ENCODE measurements at places on chromosomes 5 and 9.

- no peak for DNase-seq
Measured at GRCh38 chr5:128253161-128253560, 169.6 kb downstream of the SLC12A2 start.

DNA sequence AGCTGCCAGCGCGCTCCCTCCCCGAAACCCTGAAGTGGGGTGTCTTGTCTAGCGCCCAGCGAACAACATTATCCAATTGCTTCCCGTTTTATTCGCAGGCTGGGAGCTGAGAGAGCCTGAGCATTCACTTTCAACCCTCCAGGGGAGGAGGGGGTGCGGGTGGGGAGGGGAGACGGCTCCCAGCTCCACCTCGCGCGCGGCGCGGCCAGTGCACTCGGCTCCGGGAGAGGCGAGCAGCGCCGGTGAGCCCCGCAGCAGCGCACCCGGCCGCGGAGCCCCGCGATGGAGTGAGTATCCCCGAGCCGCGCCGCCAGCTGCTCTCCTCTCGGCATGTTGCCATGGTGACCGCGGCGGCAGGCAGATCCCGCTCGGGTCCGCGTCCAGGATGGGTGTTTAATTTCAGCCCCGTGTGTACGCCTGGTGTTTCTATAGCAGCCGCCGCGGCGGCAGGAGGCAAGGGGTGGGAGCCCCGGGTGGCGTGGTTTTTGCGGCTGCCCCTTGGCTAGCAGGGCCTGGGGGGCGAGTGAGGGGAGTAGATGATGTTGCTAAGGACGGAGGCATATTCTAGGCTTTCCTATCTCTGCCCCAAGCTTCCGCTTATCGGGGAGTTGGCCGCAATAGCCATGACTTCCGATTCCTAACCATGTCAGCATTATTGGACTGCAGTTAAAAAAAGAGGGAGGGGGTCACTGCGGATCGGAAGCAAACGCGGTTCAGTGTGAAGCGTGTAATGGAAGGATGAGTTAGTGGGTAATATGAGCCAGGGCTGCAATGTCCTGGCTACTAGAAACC lies 139.2 kb upstream of the PALM2AKAP2 start:
- peak; percentile 80 for DNase-seq

DNA sequence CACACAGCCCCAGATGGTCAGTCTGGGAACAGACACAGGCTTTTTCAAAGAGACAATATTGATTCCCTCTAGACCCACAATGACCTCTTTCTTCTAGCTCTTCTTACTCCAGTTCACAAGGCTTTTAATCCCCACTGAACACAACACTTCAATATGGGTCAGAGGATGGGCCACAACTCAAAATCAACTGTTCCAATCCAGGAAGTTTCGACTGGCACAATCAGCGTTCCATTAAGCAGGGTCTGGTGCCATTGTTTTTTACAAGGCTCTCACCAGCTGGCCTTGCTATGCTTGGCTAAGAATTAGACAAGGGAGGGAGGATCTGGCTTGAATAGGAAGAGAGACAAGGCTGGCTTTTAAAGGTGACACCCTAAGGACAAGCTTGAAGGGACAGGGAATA lies 199.4 kb upstream of the SLC24A2 start:
- DNase-seq, result no peak

DNA sequence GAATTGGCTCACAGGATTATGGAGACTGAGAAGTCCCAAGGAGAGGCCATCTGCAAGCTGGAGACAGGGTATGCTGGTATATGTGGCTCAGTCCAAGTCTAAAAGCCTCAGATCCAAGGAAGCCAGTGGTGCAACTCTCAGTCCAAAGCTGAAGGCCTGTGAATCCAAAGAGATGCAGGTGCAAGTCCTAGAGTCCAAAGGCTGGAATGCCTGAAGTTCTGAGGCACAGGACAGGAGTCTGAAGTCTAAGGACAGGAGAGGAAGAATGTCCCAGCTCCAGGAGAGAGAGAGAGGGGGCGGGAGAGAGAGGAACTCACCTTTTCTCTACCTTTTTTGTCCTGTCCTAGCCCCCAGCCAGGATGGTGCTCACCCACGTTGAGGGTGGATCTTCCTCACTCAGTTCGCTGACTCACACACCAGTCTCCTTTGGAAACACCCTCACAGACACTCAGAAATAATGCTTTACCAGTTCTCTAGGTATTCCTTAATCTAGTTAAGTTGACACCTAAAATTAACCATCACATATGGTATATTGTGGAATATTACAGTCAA lies 49.6 kb downstream of the KCNN2 start:
- DNase-seq, result no peak

DNA sequence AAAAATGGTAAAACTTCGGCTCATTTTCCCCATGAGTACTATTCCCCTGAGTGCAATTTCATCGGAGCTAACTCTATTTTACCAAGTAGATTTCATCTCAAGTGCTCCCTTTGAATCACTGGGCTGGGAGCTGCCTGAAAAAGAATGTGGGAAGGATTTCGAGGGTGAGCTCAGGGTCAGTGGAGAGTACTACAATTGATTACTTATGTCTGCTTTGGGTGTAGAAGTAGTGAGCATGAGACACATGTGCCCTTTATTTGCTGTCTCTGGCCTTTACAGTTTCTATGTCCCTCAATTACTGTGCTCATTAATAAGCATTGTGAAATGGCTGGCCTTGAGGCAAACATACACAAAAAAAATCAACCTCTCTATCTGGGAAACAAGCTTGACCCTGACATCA lies 172.7 kb upstream of the RFX3 start:
- no peak for DNase-seq

- peak; percentile 64 for DNase-seq
Measured at GRCh38 chr5:125199968-125200865, 453.8 kb upstream of the ZNF608 start.

DNA sequence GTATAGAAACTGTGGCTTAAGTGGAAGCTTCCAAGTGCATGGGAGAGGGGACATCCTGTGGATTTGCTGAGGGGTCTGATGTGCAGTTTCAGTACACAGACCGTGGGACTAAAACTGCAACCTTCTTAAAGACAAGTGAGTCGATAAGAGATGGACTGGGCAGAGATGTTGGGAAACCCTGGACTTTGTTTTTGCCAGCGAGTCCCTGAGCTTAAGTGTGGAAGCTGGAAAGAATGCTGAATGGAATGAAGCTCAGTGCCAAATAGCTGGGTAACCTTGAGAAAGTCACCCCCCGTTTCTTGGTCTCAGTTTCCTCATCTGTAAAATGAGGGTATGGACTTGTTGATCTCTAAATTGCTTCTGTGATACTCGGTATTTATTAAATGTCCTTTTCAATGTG lies 37.3 kb upstream of the KLF9 start:
- DNase-seq, result no peak

DNA sequence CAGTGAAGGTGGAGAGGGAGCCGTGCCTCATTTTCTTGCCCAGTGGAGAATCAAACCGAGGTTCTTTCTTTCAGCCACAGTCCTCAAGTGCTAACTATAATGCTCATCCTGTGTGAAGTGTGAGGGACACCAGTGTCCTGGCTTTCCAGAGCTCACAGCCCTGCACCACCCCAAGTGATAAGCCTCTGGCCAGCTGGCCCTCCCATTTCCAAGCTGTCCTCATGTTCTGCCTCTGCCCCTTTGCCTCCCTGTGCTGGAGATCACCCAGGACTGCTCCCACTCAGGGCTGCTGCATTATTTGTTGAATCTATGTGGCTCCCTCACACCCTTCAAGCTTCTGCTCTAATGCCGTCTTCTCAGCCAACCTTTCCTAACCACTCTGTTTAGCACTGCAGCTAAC lies 224.5 kb upstream of the TUT7 start:
- no peak for DNase-seq

DNA sequence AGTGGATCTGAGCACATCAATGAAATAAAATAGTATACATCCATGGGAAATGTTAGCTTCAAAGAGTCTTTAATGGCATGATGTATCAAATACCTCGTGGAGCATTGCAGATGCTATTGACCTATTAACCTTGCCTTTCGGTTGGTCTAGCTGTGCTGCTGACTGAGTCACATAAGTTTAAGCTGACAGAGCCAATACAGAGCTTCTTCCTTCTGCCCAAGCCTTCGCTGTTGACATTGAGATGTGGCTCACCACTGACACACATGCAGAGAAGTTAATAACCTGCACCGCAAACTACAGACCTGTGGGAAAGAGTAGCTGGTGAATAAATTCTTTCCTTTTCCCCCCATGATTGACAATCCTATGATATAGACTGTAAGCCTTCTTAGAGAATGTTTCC lies 78.2 kb downstream of the LURAP1L start:
- DNase-seq, result no peak

GRCh38 chr5:78615697-78616096 lies 32.9 kb downstream of the LHFPL2 start:
- no peak for DNase-seq

- peak; percentile 75 for DNase-seq
Measured at GRCh38 chr5:129904667-129905472, 605 bp downstream of the CHSY3 start.

DNA sequence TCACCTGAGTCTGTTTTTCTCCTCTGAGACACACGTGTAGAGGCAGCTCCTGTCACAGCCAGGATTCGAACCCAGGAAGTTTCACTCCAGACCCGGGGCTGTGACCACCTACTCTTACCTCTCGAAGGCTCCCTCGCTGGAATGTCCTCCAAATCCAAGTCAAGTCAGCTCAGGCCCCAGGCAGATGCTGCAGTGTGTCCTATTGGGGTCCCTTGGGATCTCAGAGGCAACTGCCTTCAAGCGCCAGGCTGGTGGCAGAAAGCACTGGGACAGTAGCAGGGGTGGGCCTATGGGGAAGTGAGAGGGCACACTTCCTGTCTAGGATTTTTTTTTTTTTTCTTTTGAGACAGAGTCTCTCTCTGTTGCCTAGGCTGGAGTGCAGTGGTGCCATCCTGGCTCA lies 762 bp upstream of the ST6GALNAC4 start:
- DNase-seq, result no peak

- no peak for DNase-seq
Measured at GRCh38 chr9:36450110-36450732, 50.2 kb upstream of the RNF38 start.

GRCh38 chr5:39945870-39946269 lies 521.1 kb upstream of the DAB2 start:
- DNase-seq, result no peak

DNA sequence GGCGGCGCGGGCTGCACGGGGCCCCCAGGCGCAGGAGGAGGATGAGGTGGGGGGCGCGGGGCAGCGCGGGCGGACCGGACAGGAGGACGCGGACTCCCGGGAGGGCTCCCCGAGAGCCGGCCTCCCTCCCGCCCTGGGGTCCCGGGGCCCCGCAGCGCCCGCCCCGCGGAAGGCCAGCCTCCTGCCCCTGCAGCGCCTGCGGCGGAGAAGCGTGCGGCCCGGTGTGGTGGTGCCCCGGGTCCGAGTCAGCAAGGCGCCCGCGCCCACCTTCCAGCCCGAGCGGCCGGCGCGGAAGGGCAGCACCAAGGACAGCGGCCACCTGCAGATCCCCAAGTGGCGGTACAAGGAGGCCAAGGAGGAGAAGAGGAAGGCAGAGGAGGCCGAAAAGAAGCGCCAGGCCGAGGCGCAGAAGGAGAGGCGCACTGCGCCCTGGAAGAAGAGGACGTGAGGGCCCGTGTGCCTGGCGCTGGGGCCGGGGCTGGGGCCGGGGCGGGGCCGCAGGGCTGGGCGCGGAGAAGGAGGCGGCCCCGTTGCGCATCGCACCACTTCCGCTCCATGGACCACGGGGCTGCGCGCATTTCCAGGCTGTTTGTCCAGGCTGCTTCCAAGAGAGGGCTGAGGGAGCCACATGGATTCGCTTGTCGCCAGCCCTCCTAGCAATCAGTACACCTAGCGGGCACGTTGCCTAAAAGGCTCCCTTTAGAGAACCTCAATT lies 86.0 kb downstream of the ANKRD33B start:
- DNase-seq, result peak; percentile 96

Measured in endodermal cell (in vitro differentiated cells).